ENCODE measurements at places on chromosomes 12 and 14.

DNA sequence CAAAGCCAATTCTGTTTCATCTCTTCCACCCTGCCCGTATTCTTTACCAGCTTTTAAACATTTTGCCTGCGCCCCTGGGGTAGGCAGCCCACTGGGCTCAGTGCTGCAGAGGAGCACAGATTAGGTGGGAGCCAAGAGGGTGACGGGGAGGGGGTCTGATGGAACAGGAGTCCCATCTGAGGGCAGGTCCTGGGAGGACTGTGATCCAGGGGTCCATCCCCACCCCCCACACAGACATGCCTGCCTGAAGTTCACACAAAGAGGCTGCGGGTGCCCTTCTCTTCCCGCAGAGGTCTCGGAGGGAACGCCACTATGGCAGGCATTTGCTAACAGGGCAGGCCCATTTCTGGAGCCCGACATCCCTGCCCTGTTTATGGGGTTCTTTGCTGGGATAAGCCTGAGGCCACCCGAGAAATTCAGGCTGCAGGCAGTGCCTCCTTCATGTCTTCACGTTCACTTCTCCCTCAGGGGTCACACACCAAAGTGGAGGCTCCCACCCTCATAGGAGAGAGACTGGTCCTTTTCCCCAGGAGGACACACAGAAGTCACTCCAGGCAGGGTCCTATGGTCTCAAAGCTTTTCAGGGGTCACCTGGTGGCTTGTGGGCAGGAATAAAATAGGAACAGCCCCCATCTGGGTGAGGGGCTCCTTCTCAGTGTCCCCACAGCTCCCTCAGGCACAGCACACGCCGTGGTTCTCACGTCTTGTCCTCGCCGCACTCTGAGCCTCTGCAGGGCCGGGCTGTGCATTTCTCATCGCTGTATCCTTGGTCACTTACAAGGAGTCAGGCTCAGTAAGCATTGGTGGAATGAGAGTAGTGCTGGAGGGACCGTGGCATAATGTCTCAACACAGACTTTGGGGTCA lies 12.9 kb downstream of the VASH1 start:
- DNase-seq = no peak

- no peak for DNase-seq
These were observed 365.1 kb downstream of the MED13L start for GRCh38 chr12:115912440-115912839.

DNA sequence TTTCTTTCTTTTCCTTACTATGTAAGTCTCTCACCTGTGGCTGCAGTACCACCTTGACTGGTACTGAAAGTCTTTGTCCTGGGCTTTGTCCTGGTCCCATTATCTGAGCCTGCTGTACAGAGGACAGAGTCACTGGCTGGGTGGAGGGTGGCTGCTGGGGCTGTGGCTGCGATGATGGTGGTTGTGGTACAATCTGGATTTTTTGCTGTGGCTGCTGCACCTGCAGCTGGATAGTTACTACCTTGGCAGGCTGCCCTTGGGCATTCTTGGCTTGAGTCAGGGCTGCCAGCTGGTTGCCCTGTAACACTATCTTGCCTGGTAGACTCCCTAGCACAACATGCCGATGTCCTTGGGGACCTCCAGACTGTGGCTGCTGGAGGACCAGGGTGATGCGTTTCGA lies 27.0 kb downstream of the CHD8 start:
- DNase-seq = no peak

DNA sequence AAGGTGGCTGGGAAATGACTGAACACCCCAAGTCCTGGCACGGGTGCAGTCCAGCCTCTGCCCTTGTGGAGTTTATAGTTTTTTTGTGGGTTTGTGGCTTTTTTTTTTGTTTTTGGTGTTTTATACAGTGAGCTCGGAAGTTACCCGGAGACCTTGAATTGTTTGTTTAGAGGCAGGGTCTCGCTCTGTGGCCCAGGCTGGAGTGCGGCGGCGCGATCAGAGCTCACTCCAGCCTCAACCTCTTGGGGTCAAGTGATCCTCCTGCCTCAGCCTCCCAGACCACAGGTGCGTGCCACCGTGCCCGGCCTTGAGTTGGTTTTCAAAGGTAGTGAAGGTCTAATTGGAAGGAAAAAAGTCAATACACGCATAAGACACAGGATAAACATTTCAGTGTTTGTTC lies 879 bp upstream of the ANHX start:
- no peak for DNase-seq

Data from stimulated activated CD4-positive, alpha-beta T cell treated with anti-CD3 and anti-CD28 coated beads, TNF-alpha, amount 100 ng/mL, for 1 hour (primary cell).